ENCODE measurements at places on chromosomes 13 and 19.

DNA sequence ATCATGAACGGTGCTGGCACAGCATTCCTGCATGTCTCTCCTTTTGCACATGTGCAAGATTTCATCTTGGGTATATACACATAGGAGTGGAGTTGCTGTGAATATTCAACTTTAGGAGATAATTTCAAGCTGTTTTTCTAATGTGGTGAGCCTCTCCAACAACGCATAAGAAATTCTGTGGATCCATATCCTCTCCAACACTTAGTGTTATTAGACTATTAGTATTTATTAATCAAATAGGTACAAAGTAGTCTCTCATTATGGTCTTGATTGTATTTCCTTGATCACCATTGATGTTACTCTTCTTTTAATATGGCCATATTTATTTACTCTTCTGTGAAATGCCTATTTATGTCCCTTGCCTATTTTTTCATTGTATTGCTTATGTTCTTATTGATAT is 114.5 kb downstream of the URI1 start:
- no peak for DNase-seq

GRCh38 chr13:44413095-44413494 is 39.5 kb downstream of the SERP2 start:
- no peak for DNase-seq

DNA sequence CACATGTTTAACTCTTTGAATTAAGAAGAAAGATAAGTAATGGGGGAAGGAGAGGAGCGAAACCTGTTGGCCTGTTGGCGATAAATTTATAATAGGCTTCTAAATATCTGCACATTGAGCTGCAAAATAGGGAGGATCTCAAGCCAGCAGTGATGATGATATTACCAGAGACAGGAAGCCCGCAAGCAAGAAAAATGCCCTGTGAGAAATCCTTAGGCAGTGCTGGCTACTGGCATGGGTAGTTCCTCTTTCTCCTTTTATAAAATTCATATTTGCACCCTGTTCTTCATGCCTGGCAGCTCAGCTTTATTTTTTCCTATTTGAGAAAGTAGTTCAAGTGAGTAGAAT is 858 bp upstream of the USP12 start:
- no peak for DNase-seq

- DNase-seq = no peak
Measured at GRCh38 chr19:35213663-35214632, 14.6 kb downstream of the FAM187B start.

DNA sequence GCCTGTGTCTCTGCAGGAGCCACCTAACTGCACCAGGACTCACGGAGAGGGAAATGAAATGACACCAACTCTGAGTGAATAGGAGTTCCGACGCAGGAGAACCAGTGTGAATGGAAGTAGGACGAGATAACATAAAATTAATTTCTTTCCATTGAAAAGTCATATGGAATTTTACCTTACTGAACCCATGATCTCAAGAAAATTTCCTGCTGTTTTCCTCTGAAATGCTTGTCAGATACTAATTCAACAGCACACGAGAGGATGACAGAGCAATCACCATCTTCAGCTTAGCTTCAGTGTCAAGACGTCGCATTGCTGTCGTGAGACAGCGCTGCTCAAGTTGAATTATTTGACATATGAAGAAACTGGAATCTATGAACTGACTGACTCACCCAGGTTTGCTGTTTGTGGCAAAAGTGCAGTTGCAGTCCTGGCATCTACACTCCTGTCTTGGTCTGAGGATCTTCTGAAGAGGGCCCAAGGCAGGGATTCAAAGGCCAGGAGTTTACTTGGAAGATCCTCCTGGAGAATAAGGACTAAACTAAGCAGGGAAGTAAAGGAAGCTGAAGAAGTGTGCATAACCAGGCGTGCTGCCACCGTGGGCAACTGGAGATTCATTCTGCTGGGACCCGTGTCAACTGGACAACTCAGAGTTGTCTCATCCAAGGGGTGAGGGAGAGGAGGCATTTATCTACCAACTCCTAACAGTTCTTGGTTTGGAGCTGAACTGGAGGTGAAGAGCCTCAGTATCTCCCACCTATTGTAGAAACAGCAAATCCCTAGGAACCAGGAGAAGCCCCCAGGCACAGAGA is 214.4 kb upstream of the IRS2 start:
- no peak for DNase-seq

DNA sequence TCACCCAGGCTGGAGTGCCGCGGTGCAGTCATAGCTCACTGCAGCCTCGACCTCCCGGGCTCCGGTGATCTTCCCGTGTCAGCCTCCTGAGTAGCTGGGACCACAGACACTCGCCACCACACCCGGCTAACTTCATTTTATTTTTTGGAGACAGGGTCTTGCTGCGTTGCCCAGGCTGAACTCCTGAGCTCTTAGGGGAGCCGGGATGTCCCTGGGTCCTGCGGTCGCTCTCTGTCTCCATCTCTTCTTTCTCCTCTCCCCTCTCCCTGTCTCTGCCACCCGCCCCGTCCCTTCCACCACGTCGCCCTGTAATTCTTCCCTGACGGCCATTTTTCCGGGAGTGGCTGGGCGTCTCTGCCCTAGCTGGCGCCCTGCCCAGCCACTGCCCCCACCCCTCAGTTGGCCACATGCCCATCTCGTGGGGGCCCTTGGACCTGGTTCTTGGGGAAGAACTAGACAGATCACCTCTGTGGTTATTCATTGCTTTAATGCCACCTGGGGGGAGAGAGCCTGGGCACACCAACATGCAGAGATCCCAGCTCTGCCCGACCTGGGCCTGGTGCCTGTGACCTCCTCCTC is 18.9 kb downstream of the ARID3A start:
- DNase-seq = no peak

Data from anterior cingulate cortex (tissue), 58 donors.